ENCODE measurements at places on chromosomes 5 and 9.

- DNase-seq = no peak
Observed at GRCh38 chr5:137627706-137628105, 108.2 kb downstream of the KLHL3 start.

DNA sequence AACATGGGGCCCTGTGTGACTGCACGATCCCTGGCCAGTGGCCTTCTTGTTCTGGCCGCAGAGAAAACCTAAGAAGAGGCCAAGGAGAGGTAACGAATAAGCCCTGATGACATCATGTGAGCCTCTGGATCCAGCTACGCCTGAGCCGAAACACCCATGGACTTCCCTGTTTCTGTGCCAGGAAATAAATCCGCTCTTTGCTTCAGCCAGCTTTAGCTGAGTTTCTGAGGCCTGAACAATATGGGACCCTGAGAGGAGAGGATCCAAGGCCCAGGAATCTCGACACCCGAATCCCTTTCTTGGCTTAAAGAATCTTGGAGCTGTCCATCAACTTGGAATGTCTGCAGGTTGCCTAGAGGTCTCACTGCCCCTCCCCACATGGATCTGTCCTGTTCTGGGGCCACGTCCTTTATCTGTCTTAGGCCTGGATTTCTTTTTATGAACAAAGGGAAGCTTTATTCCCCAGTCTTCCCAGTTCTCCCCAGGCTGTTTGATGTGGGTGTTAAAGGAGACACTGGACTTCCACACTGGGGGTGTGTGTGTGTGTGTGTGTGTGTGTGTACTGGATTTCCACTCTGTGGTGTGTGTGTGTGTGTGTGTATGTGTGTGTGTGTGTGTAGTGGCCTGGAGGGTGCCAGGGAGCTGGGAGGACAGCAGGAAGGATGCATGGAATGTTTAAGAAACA, 13.7 kb downstream of the IER5L start:
- no peak for DNase-seq

DNA sequence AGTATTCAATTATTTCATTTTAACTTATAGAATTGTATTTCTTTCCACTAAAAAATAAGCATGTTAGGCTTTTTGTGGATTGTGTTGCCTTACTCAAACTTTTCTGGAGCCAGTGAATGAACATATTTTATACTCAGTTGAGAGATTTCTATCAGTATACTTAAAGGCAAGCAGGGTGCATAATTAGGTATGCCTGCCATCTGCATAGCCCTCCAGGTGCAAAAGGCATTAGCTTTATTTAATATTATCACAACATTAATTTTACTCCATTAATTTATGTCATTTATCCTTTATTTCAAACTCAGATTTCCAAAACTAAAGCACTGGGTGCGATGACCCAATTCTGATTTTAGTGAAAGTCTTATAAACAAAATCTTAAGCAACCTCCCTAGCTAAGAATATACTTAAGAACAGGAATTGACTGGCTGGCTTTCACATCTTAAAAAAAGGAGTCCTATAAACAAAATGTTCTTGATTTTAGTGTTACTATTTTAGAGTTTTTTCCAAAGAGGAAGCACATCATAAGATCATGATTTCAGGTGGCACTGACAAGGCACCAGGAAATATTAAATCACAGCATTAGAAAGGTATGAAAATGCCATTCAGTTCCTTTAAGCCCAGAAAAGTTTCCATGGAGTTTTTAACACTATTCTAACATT, 178.4 kb downstream of the MPDZ start:
- DNase-seq = no peak

- DNase-seq = no peak
Observed at GRCh38 chr5:14665101-14665822, 744 bp downstream of the OTULIN start.

- DNase-seq = no peak
Observed at GRCh38 chr5:78586251-78586650, 62.3 kb downstream of the LHFPL2 start.

GRCh38 chr5:41842777-41843176, 27.4 kb downstream of the OXCT1 start:
- no peak for DNase-seq

DNA sequence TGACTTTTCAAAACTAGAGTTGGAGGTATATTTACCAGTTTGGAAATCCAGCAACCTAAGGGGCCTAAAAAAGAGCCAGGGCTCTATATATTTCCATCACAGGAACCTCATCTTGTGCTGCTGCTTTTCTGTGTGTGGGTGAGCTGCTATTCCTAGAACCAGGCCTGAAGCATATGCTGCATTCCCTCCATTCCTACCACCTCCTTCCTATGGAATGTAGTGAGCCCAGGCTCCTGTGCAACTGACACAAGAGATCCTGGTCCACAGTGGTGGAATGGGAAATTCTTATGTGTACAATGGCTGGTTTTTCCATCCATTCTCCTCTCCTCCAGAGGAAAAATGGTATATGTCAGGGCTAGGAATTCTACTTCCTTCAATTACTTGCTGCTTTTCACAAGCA, 39.1 kb downstream of the SPEF2 start:
- no peak for DNase-seq

- no peak for DNase-seq
Observed at GRCh38 chr5:15499528-15500324, at the start of gene FBXL7. FBXL7 (plus strand) TSS chr5:15500180.

GRCh38 chr5:134874831-134875655, 872 bp downstream of the TXNDC15 start:
- DNase-seq = peak; percentile 15

DNA sequence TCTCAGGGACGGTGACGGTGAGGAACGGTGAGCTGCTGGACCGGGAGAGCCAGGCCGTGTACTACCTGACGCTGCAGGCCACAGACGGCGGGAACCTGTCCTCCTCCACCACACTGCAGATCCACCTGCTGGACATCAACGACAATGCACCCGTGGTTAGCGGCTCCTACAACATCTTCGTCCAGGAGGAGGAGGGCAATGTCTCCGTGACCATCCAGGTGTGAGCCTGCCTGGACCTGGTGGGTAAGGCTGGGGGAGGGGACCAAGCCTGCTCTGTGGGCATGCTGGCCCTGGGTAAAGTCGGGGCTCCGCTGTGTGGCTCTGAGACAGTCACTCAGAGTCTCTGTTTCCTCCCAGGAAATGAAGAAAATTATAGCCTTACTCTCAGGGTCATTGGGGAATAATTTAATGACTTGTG, 29.3 kb downstream of the CDHR2 start:
- no peak for DNase-seq

DNA sequence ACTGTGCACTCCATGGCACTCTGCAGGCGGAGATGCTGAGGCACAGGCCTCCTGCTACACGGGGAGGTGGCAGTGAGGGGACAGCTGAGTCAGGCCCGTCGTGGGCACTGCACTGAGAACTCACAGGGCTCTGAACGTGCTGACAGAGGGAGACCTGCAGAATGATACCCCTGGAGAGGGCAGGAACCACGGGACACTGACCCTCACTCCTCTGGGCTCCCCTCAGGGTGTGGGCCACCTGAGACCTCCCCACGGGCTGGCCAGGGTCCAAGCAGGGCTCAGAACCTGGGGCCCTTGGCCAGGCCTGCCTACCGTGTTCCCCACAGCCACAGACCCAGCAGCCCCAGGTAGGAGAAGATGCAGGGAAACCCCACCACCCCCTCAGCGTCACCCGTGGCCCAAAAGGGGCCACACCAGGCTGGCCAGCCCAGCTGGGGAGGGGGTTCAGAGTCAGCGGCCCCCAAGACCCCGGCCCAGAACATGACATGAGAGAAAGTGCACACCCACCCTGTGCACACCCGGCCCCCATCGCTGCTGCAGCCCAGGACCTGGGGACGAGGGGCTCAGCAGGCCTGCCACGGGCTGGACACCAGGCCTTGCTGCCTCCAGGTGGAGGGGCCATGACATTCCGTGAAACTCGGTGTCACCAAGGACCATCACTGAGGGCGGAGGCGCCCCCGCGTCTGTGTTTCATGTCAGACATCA, 30.9 kb downstream of the GLT6D1 start:
- DNase-seq = no peak

DNA sequence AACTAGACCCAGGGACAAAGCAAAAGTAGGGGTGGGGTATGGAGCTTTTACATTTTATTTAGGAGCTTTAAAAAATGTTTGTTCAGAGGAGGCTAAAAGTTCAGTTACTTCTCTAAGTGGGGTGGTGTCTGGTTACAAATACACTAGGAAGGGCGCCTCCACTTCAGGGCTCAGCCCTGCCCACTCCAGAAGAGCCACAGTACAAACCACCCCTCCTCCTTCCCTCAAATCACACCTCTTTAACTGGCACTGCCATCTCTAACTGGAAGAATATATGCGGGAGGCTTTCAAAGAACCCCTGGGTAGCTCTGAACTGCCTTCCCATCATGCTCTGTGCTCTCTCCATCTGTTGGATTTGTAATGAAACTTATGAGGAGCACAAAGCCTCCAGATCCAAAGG, 98.8 kb upstream of the NFIB start:
- no peak for DNase-seq
